ENCODE measurements at places on chromosomes 4 and X.

- DNase-seq: no peak
Measured at GRCh38 chr4:833156-833555, 7.2 kb upstream of the CPLX1 start.

DNA sequence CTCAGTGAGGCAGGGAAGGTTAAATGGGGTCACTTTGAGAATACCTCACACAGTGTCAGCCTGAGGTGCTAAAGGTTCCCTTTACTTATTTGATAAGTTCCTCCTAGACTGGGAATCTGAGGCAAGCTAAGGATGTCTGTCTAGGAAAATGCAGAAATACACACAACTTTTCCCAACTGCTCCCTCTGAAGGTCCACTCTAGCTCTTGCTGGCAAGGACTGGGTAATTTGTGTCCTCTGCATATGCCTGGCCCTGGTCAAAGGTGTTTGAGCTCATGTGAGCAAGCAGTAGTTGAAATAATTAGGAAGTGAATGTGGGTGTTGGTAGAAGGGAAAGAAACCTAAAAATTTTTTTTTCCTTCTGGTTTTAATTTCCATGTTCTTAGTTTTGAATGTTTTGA is 21.3 kb downstream of the TXLNG start:
- peak; percentile 53 for DNase-seq

DNA sequence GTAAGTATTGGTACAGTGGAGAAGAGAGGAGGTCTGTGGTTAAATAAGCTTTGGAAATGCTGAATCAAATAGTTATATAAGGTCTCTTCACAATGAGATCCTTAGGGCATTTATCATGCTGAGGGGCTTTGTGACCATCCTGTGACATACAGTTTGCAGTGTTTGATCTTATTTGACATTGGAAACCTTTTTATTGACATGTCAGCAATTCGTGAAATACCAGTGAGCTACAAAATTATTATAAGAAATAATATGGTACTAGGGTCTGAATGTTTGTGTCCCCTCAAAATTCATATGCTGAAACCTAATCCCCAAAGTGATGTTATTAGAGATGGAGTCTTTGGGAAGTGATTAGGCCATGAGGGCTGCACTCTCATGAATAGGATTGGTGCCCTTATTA is 98.4 kb downstream of the MID1IP1 start:
- DNase-seq: no peak

DNA sequence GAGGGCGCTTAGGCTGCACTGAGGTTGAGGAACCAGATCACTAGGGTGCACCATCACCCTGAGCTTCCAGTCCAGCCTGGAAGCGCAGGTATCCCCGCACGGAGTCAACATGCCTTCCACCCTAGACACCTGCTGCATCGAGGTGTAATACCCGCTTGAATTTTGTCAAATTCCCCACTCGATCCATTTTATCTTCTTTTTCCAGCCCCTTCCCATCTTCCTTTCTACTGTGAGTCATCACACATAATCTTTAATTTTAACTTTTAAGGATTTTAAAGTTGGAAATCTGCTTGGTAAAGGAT is 821 bp downstream of the PLK4 start:
- no peak for DNase-seq

- no peak for DNase-seq
Measured at GRCh38 chr4:139913398-139913990, 240.5 kb downstream of the MAML3 start.

- no peak for DNase-seq
Measured at GRCh38 chr4:3317656-3318211, 24.9 kb downstream of the RGS12 start.

DNA sequence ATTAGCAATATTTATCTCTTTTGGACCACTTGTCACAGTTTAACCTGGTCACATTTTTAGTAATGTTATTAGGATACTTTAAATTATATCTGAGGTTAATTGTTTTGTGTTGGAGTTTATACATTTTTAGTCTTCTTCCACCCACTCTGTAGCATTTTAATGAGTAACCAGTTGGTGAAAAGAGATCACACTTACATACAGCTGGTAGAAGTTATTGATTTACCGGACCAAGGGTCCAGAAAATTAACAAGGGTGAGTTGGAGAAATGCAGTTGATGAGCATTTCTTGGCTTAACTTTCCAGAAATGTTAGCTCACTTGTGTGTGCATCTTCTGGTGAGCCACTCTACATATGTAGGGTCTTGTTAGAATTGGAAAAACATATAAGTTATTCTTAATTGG is 219.6 kb downstream of the GRXCR1 start:
- DNase-seq: no peak

DNA sequence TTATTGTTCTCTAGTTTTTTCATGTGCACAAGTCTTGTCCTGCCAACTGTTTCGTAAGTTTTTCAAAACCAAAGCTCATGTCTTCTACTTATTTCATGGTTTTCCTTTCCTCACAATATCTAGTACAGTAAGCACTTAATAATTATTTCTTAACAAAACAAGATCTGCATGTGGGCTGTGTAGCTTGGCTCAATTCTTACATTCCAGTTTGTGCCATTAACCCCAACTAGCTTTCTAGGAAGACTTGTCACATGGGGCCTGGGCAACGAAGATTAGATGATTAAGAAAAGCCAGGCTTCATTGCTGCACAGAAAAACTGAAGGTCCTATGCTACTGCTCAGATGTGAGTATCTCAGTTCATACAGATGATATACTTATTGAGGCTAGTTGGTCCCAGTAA is 155.3 kb upstream of the TEX13A start:
- peak; percentile 26 for DNase-seq

- DNase-seq: no peak
Measured at GRCh38 chrX:2610246-2611170, 80.6 kb upstream of the CD99 start.

DNA sequence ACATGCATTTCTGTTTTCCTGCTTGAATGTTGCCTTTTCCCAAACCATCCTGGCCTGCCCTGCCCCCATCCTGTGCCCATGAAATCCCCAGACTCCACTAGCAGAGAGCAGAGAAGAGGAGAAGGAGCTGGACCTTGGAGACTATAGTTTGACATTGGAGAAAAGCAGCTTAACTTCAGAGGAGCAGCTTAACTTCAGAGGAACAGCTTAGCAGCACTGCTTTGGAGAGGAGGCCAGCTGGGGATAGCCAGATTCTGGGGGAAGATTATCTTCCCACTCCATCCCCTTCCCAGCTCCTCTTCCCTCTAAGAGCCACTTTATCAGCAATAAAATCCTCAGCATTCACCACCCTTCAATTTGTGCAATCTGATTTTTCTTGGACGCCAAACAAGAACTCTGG is 443.0 kb downstream of the PCDH10 start:
- DNase-seq: no peak

- DNase-seq: no peak
Measured at GRCh38 chr4:55121246-55121645, 4.1 kb downstream of the KDR start.

DNA sequence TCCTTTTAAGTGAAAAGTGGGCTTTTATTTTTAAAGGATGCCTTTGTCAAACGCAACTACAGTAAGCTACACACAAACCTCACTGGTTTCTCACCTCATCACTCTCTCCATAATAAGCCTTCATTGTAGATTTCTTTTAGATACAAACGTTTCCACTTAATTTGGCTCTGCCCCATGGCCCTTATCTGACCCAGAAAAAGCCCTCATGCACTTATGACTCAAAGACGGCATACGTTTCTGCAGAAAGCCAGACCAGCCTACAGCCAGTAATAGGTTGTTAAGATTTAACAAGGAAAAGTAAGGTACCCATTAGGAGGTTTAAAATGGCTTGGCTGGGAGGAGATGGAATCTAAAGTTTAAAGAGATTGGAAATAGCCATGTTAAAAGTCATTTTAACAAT is 914.6 kb upstream of the INTU start:
- DNase-seq: peak; percentile 45

- no peak for DNase-seq
Measured at GRCh38 chr4:152687974-152688599, 8.3 kb upstream of the TMEM154 start.

- no peak for DNase-seq
Measured at GRCh38 chrX:54721424-54721823, 76.6 kb downstream of the ITIH6 start.

DNA sequence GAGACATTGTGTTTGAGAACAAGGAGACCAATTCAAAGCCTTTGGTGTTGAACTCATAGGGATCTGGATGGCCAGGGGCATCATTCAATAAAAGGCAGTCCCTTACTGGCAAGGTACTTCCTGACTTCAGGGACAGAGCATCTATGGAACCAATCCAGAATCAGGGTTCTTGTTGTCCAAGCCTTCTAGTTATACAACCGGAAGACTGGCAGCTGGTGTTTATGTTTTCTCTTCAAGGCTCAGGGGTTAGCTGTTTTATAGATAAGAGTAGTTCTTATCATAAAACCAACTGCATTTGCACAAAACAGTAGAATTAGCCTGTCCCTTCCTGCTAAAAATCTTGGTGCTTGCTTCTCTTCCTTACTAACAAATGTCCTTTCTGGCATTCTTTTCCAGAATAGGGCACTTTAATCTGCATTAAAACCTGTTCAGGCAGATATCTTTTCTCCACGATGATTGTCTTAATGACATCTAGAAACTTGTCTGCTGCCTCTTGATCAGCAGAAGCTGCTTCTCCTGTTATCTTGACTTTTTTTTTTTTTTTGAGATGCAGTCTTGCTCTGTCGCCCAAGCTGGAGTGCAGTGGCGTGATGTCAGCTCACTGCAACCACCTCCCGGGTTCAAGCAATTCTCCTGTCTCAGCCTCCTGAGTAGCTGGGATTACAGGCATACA is 38.4 kb upstream of the ARHGEF6 start:
- DNase-seq: peak; percentile 75

GRCh38 chr4:106329041-106329618 is 12.8 kb downstream of the AIMP1 start:
- peak; percentile 37 for DNase-seq

- DNase-seq: no peak
Measured at GRCh38 chrX:106698693-106699092, 27.8 kb upstream of the RNF128 start.

All from OCI-M1 (cell line).